ENCODE measurements at places on chromosomes 6 and 20. TPM values are rescaled to one million over a fixed set of nuclear protein-coding genes. Genes with fewer than 3 reads are reported as not detected.

LHFPL5 gene
- total RNA-seq: not detected

PGC gene
- total RNA-seq: not detected

ABHD16B gene
- not detected for total RNA-seq

CD24 gene
- not detected for total RNA-seq

TBC1D22B gene
- 14.4 TPM for total RNA-seq

UBD gene
- 2.6 TPM for total RNA-seq

PRL gene
- not detected for total RNA-seq

ID1 gene
- 0.55 TPM for total RNA-seq

TFAP2D gene
- not detected for total RNA-seq

TRPC4AP gene
- total RNA-seq: 51.2 TPM

UST gene
- total RNA-seq: 6.4 TPM

CEP85L gene
- total RNA-seq: 29.1 TPM

BPIFA1 gene
- total RNA-seq: not detected

SCGN gene
- not detected for total RNA-seq

LGSN gene
- total RNA-seq: not detected

GHRH gene
- not detected for total RNA-seq

FOXQ1 gene
- total RNA-seq: not detected

IL17A gene
- total RNA-seq: 0.51 TPM

GNAS-AS1 gene
- 0.55 TPM for total RNA-seq

VPS52 gene
- total RNA-seq: 58.5 TPM

WFDC8 gene
- not detected for total RNA-seq

NMBR gene
- not detected for total RNA-seq

NRN1 gene
- total RNA-seq: not detected

TDRD6 gene
- not detected for total RNA-seq

DEFB126 gene
- total RNA-seq: not detected

SESN1 gene
- 22.0 TPM for total RNA-seq

UNC5CL gene
- total RNA-seq: 1.8 TPM

ULBP1 gene
- 0.74 TPM for total RNA-seq

ERVFRD-1 gene
- total RNA-seq: not detected

MTG2 gene
- total RNA-seq: 44.6 TPM

BPIFB1 gene
- not detected for total RNA-seq

OR2J3 gene
- not detected for total RNA-seq

BRD2 gene
- 373 TPM for total RNA-seq

CCN6 gene
- total RNA-seq: not detected

TNXB gene
- 2.5 TPM for total RNA-seq

DEFB124 gene
- total RNA-seq: not detected

ENPP4 gene
- 13.0 TPM for total RNA-seq

C20orf144 gene
- 0.16 TPM for total RNA-seq

PPARD gene
- total RNA-seq: 16.2 TPM

RIMS1 gene
- total RNA-seq: not detected

EIF6 gene
- total RNA-seq: 207 TPM

SLC25A27 gene
- 0.85 TPM for total RNA-seq

QRSL1 gene
- 27.2 TPM for total RNA-seq

MAS1 gene
- not detected for total RNA-seq

RAMACL gene
- total RNA-seq: 0.60 TPM

ANKRD66 gene
- not detected for total RNA-seq

PKIB gene
- total RNA-seq: not detected

SCRT2 gene
- not detected for total RNA-seq

PDRG1 gene
- total RNA-seq: 23.9 TPM

LIN28B gene
- total RNA-seq: not detected

BTNL2 gene
- not detected for total RNA-seq

PRDM13 gene
- 0.07 TPM for total RNA-seq

COL12A1 gene
- total RNA-seq: not detected

Measured in CD8-positive, alpha-beta memory T cell (primary cell).